ENCODE measurements at places on chromosomes 6 and 20.

DNA sequence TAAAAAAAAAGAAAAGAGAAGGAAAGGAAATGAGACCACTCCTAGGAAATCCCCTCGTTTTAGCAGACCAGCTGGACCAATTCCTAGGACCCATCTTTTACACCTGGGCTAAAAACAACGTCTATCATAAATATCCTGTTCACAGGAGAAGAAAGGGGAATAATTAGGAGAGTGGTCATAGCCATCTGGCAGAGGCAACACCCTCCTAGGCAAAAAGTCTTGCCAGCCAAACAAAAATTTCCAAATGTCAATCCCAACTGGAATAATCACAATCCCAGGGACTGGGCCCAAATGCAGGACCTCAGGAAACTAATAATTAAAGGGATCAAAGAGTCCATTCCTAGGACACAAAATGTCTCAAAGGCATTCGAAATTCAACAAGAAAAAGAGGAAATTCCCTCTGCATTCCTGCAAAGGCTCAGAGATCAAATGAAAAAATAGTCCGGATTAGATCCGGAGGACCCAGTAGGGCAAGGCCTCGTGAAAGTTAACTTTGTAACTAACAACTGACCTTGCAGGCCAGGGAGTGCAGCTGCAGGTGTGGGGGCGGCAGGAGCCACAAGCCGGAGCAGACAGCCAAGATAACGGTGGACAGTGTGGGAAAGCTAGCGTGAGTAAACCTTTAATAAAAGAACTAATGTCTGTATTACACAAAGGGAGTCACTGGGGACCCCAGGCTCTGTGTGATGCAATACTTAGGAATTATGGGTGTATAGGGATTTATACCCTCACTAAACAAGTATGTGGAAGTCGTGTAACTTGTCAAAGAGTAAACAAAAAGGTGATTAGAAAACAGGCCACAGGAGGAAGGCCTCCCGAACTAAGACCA lies 11.7 kb downstream of the LCA5 start:
- no peak for DNase-seq

DNA sequence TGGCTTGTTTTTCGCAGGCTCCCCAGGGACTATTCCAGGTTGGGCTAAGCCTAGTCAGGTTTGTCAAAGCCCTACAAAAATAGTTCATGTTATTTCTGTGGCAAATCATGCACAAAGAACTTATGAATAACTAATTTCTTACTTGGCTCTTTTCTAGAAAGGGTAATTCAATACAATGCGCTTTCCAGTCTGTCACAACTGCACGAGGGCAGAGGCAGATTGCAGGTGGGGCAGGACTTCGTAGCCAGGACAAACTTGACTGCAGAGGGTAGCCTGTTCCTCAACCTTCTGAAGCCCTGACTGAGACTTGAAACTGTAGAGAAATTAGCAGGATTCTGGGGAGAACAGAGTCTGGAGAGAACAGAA lies 253.5 kb downstream of the QKI start:
- no peak for DNase-seq

DNA sequence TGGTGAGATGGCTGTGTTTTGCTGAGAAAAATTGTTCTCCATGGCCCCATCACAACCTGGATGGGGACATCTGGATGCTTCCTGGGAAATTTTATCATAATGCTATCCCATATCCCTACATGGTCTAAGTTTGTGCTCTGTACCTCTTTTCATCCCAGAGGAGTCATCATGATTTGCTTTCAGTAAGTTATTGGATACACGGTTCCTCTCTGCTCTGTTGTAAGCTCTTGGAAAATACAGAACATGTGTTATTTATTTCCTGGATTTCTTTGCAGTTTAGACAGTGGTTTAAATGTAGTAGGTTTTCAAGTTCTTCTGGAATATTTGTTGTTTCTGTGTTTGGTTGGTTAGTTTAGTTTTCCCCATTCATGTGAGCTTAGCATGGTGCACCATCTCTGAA lies 129.2 kb upstream of the ECI2 start:
- no peak for DNase-seq

GRCh38 chr20:214383-214782 lies 12.7 kb upstream of the DEFB129 start:
- DNase-seq: no peak

DNA sequence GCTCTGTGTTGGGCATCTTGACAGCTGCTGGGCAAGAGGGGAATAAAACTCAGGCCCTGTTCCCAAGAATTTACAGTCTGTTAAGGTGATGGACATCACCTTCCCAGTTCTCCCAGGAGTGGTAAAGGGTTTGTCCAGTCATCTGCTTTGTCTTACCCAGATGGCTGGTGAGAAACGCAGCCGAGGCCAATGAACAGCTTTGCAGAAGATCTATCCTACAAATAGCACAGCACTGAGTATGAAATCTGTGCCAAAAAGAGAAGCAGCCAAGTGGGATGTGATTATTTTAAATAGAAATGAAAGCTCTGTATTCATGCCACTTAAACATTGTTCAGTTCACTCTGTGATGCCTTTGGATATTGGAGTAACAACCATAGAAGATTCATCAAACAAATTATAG lies 132.7 kb upstream of the SLC22A16 start:
- DNase-seq: no peak

DNA sequence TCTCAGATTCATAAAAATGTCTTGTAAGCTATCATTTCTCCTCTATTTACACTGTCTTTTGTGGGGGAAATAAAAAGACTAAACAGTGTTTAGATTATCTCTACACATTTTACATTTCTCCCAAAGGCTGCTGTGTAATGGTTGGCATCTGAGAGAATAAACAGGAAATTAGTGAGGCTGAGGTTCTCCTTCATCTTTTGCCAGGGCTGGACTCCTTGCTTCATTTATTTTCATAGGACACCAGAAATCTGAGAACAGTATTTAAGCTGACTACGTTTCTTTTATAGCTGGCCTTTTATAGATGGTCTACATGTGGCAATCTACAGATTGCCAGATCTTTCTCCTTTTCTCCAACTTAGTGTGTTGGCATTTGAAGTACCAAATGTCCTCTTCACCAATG lies 41.5 kb downstream of the PLCB4 start:
- DNase-seq: no peak

DNA sequence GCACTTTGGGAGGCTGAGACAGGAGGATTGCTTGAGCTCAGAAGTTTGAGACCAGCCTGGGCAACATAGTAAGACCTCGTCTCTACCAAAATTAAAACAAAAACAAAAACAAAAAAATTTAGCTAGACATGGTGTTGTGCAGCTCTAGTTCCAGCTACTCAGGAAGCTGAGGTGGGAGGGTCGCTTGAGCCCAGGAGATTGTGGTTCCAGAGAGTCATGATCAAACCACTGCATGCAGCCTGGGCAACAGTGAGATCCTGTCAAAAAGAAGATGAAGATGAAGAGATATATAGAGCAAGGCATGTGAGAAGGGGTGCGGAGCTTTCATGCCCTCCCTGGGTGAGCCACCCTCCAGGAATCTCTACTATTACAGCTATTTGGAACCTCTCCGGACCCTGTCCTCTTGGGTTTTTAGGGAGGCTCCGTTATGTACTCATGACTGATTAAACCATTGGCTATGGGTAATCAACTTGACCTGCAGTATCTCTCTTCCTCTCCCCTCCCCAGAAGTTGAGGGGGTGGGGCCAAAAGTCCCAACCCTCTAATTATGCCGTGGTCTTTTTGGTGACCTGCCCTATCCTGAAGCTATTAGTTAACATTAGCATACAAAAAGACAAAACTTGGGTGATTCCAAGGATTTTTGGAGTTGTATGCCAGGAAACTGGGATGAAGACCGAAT lies 9.0 kb downstream of the POLH start:
- no peak for DNase-seq

- no peak for DNase-seq
Observed at GRCh38 chr20:48847498-48848205, 19.9 kb upstream of the PREX1 start.

DNA sequence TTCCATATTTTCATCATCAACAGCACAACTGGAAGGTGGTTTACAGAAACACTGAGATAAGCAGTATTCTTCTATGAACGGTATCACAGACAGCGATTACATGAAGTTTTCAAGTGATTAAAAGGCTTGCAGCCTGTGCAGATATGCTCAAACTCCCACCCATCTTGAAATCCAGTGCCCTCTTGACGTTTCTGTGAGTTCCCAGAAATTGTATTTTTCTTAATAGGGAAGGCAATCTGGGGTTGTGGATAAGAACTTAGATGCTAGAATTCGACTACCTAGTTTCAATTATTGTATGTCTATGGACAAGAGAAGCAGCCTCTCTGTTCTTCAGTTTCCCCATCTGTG lies 290.3 kb downstream of the ZNF217 start:
- no peak for DNase-seq

GRCh38 chr6:39865011-39865888 lies 69.0 kb downstream of the MOCS1 start:
- peak; percentile 27 for DNase-seq

- no peak for DNase-seq
Observed at GRCh38 chr6:156849806-156850205, 72.6 kb downstream of the ARID1B start.

DNA sequence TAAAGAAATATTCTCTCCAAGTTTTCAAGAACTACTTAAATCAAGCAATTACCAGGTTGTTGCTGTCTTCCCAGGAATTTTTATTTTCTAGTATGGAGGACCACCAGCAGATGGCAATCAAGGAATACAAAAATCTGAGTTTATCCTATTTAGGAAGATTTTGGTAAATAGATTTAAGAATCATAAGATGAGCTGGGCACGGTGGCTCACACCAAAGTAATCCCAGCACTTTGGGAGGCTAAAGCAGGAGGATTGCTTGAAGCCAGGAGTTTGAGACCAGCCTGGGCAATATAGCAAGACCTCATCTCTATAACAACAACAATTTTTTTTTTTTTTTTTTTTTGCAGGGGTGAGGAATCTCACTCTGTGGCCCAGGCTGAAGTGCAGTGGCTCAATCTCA lies 19.3 kb upstream of the SEC63 start:
- no peak for DNase-seq

GRCh38 chr6:97282238-97282725 lies 734 bp downstream of the MMS22L start:
- DNase-seq: peak; percentile 15

DNA sequence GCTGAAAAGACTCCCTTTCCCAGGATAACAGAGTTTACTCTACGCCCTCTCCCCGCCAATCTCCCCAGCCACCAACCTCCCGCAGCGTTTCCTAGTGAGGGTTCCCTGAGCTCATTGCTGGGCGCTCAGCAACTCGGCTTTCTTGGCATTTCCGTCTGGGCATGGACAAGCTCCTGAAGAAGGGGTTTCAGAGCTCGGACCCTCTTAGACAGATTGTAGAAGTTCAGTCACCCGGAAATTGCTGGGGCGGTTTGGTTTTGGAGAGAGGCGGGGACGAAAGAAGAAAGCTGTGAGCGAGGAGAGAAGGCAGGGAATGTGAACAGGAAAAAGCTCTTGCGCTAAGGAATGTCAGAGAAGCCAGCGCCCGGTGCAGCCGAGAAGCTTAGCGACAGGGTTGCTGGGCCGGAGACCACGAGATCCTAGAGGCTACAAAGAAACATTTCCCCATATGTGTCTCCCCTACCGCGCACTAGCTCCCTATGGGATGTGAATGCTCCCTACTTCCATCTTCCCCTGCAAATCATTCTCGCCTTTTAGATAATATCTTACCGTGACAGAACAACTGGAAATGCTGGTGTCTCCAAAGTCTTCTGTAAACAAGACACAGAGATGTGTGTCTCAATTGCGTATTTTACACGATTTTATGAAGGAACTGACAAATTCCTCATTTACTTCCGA lies 15.8 kb downstream of the POM121L2 start:
- no peak for DNase-seq

- DNase-seq: no peak
Observed at GRCh38 chr6:28354688-28355554, 5.2 kb downstream of the ZKSCAN3 start.

GRCh38 chr20:25313593-25313992 lies 65.7 kb downstream of the PYGB start:
- no peak for DNase-seq

DNA sequence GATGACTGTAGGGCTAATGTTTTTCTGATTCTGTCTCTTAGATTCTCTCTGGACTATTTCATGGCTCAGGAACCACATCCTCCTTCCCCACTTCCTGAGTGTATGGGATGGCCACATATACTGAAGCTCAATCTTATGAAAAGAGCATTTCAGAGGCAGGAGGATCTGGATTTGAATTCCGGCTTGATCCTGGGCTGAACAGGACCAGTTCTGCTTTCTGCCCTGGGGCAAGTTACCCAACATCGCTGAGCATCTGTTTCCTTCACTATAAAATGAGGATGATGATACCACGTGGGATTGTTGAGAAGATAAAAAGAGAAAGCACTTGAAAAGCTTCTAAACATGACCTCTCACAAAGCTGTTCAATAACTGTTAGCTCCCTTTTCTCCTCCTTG lies 168.4 kb upstream of the TNFAIP3 start:
- DNase-seq: no peak

DNA sequence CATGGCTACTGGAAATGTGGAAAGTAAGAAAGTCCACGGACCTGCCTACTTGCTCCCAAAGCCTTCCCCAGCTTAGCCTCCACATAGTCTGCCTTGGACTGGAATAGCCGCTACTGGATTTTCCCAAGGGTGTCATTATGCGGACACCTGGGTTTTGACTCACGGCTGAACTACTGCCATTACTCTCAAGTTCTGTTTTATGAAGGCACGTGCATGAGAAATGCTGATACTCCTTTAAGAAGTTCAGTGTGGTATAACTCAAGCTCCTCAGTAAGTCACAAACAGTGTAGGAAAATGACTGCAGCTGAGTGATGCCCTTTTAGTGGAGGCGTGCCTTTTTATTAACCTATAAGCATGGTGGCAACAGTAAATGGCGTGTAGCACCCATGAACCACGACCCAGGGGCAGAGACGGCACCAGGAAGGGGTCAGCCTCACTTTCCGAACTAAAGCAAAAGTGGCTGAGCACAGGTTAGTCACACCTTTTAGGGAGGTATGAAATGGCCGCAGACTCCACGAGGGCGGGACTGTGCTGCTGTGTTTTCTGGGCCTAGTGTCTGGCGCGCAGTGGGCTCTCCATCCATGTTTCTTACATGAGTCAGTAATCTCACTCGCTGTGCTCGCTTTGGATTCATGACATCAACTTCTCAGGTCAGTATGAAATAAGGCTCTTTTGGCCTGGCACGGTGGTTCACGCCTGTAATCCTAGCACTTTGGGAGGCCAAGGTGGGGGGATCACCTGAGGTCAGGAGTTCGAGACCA lies 23.9 kb downstream of the PSMG4 start:
- no peak for DNase-seq

- no peak for DNase-seq
Observed at GRCh38 chr6:168024951-168025510, 27.6 kb downstream of the KIF25 start.

DNA sequence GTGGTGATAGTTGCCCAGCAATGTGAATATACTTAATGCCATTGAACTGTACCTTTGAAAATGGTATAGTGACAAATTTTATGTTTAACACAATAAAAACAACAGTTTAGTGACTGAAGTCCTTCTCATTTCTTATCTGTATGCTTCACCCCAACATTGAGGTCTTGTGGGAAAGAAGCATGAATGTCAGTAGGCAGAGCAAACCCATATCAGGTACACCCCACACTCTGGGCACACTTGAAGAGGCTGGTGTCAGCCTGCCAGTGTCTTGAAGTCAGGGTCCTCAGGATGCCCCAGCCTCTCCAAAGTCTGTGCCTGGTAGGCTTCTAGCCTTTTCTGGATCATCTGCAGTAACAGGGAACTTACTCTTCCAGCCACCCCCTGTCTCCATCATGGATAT lies 51.2 kb downstream of the CD164 start:
- no peak for DNase-seq

All from neuronal stem cell (in vitro differentiated cells).